Muscle of arm (tissue), 14 donors: ENCODE measurements at places on chromosomes 4 and X. TPM values are rescaled to one million over a fixed set of nuclear protein-coding genes. Genes with fewer than 3 reads are reported as not detected.

DNA sequence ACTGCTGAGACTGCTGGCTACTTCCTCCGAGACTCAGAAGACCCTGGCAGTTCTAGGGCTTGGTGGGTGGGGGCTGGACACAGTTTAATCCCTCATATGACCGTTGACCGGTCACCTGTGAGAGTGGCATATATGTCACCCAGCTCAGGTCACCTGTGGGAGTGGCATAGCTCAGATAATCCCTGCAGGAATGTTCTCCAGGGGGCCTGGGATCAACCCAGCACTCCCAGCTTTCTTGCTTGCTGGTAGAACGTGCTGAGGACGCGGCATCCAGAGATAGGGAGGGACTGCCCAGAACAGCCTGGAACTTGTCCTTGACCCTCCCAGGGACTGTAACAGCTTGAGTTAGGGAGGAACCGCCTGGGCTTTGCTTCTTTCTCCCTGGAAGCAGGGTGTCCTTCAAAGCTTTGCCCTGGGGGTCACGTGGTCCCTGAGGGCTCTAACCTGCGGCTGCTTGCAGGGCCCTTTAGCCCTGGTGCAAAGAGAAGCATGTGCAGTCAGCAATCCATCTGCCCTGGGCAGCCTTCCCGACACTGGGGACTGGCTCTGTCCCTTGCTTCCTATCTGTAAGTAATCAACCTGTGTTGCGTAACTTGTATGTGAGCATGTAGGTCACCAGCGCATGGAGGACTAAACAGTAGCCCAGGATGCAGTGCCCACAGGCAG lies 55.3 kb downstream of the ZFYVE28 start:
- DNase-seq, result no peak

DNA sequence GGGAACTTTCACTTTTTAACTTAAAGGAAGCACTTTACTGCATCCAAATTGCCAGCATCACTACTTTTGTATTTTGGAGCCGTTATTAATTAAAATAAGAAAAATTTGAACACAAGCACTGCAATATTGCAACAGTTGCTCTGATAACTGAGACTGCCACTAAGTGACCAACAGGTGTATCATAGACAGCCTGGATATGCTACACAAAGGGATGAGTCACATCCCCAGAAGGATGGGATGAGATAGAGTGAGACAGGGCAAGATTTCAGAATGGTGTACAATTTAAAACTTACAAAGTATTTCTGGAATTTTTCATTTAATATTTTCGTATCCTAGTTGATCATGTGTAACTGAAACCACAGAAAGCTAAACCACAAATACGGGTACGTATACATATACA lies 204.1 kb downstream of the MAPK10 start:
- no peak for DNase-seq

DNA sequence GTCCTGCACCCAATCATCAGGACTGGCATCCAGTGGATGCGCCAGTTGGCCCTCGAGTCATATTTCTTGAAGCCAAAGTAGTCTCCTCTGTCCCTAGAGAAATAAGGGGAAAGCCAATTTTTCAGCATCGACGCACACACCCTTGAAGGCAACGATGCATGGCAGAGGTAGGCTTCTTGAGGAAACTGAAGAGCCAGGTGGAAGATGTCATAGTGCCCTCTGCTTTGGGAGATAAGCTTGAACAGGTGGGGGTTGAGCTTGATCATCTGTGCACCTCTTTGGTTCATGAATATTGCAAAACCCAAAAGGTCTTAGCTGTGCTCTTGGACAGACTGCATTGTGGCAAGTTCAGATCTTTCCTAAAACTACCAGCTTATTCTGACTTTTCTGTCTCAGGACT lies 34.6 kb upstream of the WDR1 start:
- DNase-seq, result no peak

Gene SERTM2
- 1.3 TPM for polyA plus RNA-seq

Gene MGAT4D
- not detected for polyA plus RNA-seq

DNA sequence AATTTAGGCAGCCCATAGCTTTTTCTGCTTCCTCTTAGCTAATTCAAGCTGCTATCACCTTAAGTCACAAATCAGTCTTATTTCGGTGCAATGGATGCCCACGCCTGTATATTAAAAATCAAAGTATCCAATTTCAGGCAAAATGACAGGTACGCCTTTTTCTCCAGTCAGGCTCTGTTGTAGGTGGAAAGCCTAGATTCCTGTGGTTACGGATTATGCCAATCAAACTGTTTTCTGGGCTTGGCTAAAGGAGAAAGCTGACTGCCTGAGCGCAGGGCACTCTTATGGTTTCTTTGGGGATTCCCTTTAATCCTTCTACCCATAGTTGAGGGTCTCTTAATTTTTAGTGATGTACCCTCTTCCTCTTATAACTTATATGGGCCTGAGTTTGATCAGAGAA lies 550.5 kb downstream of the PDHA2 start:
- DNase-seq, result no peak

DNA sequence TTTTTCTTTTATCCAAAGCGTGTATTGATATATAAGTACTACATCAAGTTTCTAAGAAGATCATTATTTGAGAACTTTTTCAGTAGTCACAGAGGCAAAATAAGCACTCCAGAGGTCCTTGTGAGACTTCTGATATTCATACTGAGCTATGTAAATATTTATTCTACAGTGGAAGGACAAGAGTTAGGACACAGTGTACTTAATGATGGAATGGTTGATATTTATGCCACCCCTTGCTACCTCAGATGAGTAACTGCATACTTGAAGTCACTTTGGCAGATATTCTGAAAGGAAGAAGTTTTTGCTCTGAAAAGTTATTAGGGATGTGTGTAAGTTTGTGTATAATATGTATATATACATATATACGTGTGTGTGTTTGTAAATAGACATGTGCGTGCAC lies 30.3 kb downstream of the MAGEA1 start:
- no peak for DNase-seq

- DNase-seq, result no peak
These were observed 124.1 kb upstream of the MAB21L2 start for GRCh38 chr4:150457802-150458201.

Gene F11
- not detected for polyA plus RNA-seq

GRCh38 chr4:7572894-7573293 lies 138.2 kb upstream of the PSAPL1 start:
- no peak for DNase-seq

- no peak for DNase-seq
These were observed 14.1 kb downstream of the NOP14 start for GRCh38 chr4:2948895-2949781.

- no peak for DNase-seq
These were observed 105.9 kb downstream of the DDX60 start for GRCh38 chr4:168212656-168213055.

Gene ASB9
- polyA plus RNA-seq, result 6.7 TPM

DNA sequence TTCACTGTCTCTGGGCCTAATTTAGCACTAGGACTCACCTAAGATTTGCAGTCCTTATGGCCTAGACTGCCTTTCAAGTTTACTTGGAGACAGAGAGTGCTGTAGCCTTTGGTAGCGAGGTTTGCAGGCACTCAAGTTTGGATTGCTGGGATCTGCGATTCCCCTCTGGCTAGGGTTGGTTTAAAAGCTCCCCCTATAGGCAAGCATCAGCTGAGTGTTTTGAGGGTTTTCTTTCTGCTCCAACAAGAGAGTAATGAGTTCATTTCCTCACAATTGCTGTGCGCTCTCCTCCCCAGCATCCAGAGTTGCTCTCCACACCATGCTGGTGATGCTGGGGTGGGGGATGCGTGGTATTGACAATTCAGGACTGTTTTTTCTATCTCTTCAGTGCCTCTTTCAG lies 206.9 kb downstream of the GLUD2 start:
- no peak for DNase-seq

- DNase-seq, result no peak
These were observed 410.3 kb downstream of the RPA4 start for GRCh38 chrX:97294041-97294440.

DNA sequence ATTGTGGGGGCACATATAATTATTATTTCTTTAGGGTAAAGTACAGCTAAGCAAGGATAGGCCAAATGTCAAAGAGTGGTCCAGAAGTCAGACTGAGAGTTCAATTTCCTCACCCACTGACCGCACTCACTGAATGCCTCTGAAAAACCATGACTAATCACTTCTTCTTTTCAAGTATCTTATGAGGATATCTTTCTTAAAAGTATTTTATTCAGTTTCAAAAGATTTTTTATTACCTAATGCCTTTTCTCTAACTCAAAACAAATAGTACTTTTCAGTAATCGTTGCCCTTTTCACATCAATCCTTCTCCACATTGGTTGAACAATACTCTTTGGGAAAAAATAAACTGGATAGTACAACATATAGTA lies 61.7 kb upstream of the CAMK2D start:
- DNase-seq, result no peak

DNA sequence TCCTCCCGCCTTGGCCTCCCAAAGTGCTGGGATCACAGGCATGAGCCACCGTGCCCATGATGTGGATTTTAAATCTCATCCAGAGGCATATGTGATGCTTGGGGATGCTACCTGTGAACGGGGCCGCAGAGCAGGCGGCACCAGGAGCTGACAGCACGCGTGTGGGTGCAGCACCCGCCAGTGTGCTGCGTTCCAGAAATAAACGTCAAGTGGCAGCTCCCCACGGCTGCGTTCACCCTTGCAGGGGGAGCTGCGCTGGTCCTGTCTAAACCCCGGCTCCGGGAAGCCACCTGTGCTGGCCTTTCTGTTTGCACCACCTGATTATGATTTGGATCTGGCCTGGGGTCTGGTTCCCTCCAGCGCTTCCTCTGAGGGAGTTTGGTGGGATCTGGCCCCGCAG lies 77.8 kb downstream of the SORCS2 start:
- DNase-seq, result no peak

DNA sequence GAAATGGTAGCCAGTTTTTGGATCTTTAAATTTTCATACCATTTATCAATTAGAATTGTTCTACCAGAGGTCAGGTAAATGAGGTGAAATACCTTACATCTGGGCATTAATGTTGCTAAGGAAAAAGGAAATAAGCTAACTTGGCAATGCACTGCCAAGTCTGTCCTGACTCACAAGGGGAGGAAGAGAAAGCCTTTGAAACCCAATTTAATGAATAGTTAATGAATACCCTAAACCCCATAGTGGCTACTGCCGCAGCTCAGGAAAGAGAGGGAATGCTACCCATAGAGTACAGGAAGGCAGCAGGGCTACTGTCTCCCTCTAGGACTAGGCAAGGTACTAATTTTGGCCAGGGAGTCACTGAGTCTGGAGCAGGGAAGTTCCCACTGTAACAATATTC lies 16.8 kb upstream of the DHX15 start:
- DNase-seq, result no peak

Gene NUDT11
- polyA plus RNA-seq, result 10.6 TPM

Gene OSTC
- 173 TPM for polyA plus RNA-seq

DNA sequence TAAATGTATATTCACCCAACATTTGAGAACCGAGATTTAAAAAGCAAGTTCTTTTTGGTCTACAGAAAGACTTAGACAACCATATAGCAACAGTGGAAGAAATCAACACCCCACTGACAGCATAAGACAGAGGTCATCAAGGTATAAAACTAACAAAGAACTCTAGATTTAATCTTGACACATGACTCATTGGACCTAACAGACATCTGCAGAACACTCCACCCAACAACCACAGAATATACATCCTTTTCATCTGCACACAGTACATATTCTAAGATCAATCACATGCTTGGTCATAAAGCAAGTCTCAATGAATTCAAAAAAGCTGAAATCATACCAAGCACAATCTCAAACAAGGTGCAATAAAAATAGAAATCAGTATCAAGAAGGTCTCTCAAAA lies 65.8 kb downstream of the SPIN4 start:
- DNase-seq, result no peak

DNA sequence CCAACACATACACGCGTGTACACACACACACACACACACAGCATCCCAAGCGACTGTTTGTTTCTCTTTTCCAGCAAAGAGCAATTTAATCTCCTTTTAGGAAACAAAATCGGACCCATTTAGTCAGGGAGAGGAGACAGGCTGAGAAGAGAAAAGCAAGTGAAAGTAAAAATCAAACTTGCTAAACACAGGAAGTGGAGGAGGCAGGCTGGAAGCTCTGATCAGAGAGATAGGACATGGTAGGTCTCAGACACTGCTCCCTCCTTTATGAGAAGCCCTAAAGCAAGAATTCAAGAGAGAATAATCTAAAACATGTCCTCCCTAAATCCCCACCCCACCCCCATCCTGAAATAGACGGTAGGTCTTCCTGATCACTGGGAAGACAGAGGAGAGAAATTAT lies 62.3 kb downstream of the GPC3 start:
- DNase-seq, result no peak

Gene USP51
- 4.0 TPM for polyA plus RNA-seq

GRCh38 chr4:168769416-168769815 lies 240.6 kb downstream of the CBR4 start:
- no peak for DNase-seq

GRCh38 chr4:99863804-99864203 lies 30.4 kb downstream of the LAMTOR3 start:
- DNase-seq, result no peak

Gene ATP8A1
- polyA plus RNA-seq, result 11.4 TPM

Gene HPSE
- polyA plus RNA-seq, result 0.29 TPM

Gene HERC3
- polyA plus RNA-seq, result not detected

Gene GPR173
- 8.8 TPM for polyA plus RNA-seq

DNA sequence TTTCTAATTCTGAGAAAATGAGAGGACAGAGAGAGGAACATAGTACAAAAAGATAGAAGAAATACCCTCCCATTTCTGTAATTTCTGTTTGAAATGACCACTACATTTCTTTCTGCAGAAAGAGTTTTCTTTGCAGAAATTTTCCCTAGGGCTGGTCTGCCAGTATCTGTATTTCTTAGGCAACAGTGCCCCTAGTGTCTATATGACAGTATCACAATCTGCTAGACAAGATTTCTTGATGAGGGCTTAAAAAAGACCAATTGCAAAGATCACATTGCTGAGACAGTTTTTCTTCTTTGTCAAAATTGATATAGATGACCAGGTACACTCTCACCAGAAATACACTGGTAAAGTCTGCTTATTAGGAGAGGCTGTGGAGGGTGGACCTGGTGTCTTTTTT lies 81.0 kb upstream of the ZDHHC15 start:
- peak; percentile 25 for DNase-seq

GRCh38 chr4:101122019-101122418 lies 225.3 kb downstream of the PPP3CA start:
- DNase-seq, result no peak

Gene SHROOM4
- polyA plus RNA-seq, result 5.8 TPM
